ENCODE measurements at places on chromosomes 4 and X.

- DNase-seq = no peak
Measured at GRCh38 chr4:80076681-80077080, 3.7 kb upstream of the ANTXR2 start.

GRCh38 chr4:4724321-4724720 is 135.1 kb upstream of the MSX1 start:
- DNase-seq = no peak

- no peak for DNase-seq
Measured at GRCh38 chr4:71460371-71460770, 121.6 kb downstream of the SLC4A4 start.

DNA sequence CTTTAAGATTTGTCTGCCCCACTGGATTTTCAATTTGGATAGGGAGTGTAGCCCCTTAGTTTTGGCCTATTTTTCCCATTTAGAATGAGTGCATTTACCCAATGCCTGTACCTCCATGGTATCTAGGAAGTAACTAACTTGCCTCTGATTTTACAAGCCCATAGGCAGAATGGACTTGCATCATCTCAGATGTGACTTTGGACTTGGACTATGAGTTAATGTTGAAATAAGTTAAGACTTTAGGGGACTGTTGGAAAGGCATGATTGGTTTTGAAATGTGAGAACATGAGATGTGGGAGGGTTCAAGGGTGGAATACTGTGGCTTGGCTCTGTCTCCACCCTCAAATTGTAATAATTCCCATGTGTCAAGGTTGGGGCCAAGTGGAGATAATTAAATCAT is 2480.2 kb downstream of the PCDH7 start:
- DNase-seq = no peak

DNA sequence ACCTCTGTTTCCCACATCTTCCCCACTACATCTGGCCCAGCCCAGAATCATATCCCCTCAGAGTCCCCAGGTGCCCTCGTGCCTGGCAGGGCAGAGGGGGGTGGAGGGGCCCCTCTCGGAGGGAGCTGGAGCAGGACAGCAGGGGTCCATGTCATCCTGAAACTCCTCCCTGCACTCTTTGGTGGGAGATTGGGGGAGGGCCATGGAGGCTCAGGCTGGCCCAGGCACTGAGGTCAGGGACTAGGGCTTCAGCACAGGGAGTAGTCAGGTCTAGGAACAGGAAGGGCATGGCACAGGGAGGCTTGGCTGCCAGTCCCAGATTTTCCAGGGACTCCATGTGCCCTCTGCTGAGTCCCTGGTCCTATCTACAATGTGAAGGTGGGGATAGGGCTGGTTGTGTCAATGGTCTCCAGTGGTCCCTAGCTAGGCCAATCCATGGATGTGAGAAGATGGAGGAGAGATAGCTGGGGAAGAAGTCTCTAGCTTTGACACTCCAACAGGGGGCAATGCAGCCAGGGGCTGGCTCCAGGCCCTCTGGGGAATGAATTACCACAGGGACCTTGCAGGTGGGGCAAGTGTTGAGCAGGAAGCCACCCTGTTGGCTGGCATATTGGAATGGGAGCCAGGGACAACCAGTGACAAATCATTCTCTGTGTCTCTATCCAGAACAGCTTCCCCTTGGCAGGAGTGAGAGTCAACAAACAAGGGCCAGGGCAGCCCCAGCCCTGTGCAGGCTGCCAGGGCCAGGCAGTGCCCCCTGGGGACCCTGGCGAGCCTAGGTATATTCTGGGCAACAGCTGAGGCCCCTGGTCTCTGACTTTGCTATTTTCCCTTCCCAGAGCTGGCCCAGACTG is 154.4 kb downstream of the EFNB1 start:
- DNase-seq = no peak

DNA sequence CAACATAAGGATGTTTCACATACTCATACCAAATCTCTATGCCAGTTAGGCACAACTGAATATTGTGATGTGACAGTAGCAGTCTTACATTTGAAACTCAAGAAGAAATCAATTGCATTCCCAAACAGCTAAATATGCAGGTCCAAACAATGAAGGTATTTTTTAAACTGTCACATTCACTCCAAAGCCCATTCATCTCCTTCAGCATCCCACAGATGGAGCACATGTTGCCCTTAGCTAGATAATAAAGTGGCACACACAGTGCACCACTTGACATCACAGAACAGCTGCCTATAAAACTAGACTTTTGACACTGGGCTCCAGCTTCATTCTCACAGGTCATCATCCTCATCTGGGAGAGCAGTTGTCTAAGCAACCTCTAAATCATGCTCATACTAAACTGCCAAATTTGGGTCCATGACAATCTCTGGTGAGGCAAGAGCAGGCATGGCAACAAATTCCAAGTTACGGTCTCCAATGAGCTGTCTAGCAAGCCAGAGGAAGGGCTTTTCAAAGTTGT is 26.2 kb upstream of the ARHGEF6 start:
- DNase-seq = no peak

- DNase-seq = no peak
Measured at GRCh38 chr4:176671532-176671931, 121.2 kb downstream of the VEGFC start.

GRCh38 chrX:97616883-97617530 is 733.3 kb downstream of the RPA4 start:
- DNase-seq = no peak

DNA sequence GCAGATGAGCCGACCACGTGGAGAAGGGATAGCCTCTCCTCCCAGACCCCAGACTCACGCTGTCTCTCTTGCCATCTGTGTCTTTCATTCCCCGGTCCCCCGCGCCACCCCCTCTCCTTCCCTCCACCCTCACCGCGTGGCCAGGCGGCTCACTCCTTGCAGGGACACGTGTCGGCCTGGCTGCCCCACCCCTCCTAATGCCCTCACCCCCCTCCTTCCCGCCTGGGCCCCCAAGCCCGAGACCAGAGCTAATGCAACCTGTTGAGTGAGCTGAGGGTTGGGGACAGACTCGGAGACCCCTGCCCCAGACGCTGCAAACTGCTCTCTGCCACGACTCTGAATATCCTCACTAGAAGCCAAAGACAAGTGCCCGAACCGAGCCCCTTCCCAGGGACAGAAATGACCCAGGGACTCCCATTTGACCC is 1.8 kb downstream of the SLC38A5 start:
- peak; percentile 27 for DNase-seq

GRCh38 chr4:54063229-54063628 is 1.2 kb downstream of the CHIC2 start:
- peak; percentile 25 for DNase-seq

DNA sequence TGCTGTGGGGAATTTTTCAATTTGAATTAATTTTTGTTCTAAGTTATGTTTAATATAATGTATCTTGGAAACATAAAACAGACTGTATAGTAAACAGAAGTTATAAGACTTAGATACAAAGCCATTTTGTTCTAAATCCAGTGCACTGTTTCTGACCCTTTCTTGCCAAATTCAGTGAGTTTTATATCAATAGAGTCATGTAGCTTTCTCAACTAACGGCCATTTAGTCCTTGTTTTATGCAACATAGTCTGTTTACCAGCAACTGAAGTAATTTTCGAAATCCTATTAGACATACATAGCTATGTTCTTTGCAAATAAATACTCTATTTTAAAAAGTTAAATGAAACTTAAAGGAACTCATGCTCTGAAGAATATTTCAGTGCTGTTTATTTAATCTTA is 242.8 kb downstream of the ADGRL3 start:
- no peak for DNase-seq

- no peak for DNase-seq
Measured at GRCh38 chr4:48483777-48484493, 792 bp downstream of the SLC10A4 start.

Data from CD4-positive, alpha-beta T cell treated with Interleukin-21 for 1 hour (primary cell).